CD4-positive, alpha-beta T cell (primary cell): ENCODE measurements at places on chromosomes 1 and 21. TPM values are rescaled to one million over a fixed set of nuclear protein-coding genes. Genes with fewer than 3 reads are reported as not detected.

GRCh38 chr21:42061195-42061985 is 9.7 kb upstream of the UMODL1 start:
- H3K27me3 ChIP-seq = no peaks in the 10 kb centered on the region
- peak overlapping the region; percentile 84 for H3K27ac ChIP-seq
- peak overlapping the region; percentile 79 for H3K4me3 ChIP-seq
- no peaks in the 10 kb centered on the region for H3K36me3 ChIP-seq

DNA sequence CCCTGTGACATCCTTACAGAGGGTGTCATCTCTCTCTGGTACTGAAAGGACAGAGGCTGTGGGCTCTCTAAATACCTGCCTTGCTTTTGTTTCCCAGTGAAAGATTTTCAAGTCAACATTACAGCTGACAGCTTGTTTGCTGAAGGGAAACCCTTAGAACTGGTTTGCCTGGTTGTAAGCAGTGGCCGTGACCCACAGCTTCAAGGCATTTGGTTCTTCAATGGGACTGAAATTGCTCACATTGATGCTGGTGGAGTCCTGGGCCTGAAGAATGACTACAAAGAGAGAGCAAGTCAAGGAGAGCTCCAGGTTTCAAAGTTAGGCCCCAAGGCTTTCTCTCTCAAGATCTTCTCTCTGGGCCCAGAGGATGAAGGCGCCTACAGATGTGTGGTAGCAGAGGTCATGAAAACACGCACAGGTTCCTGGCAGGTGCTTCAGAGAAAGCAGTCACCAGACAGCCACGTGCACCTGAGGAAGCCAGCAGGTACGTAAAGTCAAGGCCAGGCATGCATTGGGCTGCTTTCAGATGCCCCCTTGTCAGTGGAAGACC is 11.8 kb downstream of the CD101 start:
- H3K36me3 ChIP-seq = peaks cover 10% of the 10 kb centered on the region
- no peak overlapping the region for H3K4me3 ChIP-seq
- peaks cover 37% of the 10 kb centered on the region for H3K4me1 ChIP-seq
- no peak for DNase-seq

DNA sequence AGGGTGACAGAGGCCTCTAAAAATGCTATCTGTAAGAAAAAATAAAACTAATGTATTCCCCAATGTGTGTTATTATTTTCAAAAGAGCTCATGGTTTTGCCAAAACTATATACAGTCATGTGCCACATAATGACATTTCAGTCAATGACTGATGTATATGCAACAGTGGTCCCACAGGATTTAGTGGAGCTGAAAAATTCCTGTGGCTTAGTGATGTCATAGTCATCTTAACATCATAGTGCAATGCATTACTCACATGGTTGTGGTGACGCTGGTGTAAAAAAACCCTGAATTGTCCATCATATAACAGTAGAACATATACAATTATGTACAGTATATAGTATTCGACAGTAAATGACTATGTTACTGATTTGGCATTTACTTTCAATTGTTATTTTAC is 172.4 kb downstream of the CACNA1E start:
- no peak overlapping the region for H3K4me3 ChIP-seq
- H3K4me1 ChIP-seq = no peaks in the 10 kb centered on the region
- H3K27me3 ChIP-seq = peaks cover 3% of the 10 kb centered on the region
- no peaks in the 10 kb centered on the region for H3K36me3 ChIP-seq
- no peak for DNase-seq

GRCh38 chr1:113534130-113534817 is 144.0 kb downstream of the MAGI3 start:
- no peaks in the 10 kb centered on the region for H3K27me3 ChIP-seq
- H3K4me3 ChIP-seq = no peak overlapping the region
- no peak for DNase-seq
- H3K4me1 ChIP-seq = no peaks in the 10 kb centered on the region

GRCh38 chr1:209109001-209109785 is 474.3 kb upstream of the CAMK1G start:
- H3K4me1 ChIP-seq = no peaks in the 10 kb centered on the region
- no peak overlapping the region for H3K4me3 ChIP-seq
- DNase-seq = no peak
- no peak overlapping the region for H3K27ac ChIP-seq
- no peaks in the 10 kb centered on the region for H3K27me3 ChIP-seq

- peaks cover 8% of the 10 kb centered on the region for H3K4me1 ChIP-seq
- no peak overlapping the region for H3K4me3 ChIP-seq
- no peak for DNase-seq
- no peak overlapping the region for H3K27ac ChIP-seq
- no peaks in the 10 kb centered on the region for H3K36me3 ChIP-seq
These were observed 10.4 kb downstream of the PGLYRP4 start for GRCh38 chr1:153337980-153338853.

DNA sequence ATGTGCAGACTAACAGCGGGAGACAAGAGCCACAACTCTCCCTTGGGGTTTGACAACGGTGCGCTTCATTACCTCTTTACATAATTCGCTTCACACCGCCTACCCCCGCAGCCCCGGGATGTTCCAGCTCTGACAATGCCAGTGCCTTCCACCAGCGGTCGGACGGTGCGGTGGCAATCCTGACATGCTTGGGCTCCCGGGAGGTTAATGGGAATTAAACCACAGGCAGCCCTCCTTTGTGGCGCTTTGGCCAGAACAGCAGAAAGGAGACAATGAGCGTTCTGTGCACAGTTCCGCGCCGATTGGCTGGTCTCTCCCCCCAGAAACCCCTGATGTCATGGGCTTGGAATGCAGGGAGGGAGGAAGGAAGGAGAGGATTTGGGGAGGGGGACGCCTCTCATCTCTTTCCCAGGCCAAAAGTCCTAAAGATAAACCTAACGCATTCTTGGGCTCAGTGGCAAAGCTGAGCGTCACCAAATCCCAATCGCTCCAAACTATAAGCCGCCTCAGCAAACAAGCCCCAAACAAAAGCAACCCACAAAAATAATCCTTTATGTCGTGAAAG is 1.3 kb downstream of the CNN3 start:
- H3K27ac ChIP-seq = no peak overlapping the region
- no peaks in the 10 kb centered on the region for H3K36me3 ChIP-seq
- H3K4me3 ChIP-seq = peak overlapping the region; percentile 51

GRCh38 chr1:116008656-116009390 is 32.5 kb downstream of the SLC22A15 start:
- peaks cover 11% of the 10 kb centered on the region for H3K4me1 ChIP-seq
- H3K4me3 ChIP-seq = no peak overlapping the region
- no peaks in the 10 kb centered on the region for H3K36me3 ChIP-seq
- H3K27me3 ChIP-seq = no peaks in the 10 kb centered on the region

- H3K4me1 ChIP-seq = no peaks in the 10 kb centered on the region
- DNase-seq = no peak
- H3K27me3 ChIP-seq = no peaks in the 10 kb centered on the region
- H3K36me3 ChIP-seq = no peaks in the 10 kb centered on the region
- H3K4me3 ChIP-seq = no peak overlapping the region
- no peak overlapping the region for H3K27ac ChIP-seq
These were observed 17.4 kb upstream of the LRRC3 start for GRCh38 chr21:44437696-44438431.

- no peak overlapping the region for H3K4me3 ChIP-seq
- peaks cover 59% of the 10 kb centered on the region for H3K36me3 ChIP-seq
- no peaks in the 10 kb centered on the region for H3K4me1 ChIP-seq
- no peak overlapping the region for H3K27ac ChIP-seq
- no peaks in the 10 kb centered on the region for H3K27me3 ChIP-seq
These were observed 65.2 kb upstream of the DIP2A start for GRCh38 chr21:46393451-46393940.

DNA sequence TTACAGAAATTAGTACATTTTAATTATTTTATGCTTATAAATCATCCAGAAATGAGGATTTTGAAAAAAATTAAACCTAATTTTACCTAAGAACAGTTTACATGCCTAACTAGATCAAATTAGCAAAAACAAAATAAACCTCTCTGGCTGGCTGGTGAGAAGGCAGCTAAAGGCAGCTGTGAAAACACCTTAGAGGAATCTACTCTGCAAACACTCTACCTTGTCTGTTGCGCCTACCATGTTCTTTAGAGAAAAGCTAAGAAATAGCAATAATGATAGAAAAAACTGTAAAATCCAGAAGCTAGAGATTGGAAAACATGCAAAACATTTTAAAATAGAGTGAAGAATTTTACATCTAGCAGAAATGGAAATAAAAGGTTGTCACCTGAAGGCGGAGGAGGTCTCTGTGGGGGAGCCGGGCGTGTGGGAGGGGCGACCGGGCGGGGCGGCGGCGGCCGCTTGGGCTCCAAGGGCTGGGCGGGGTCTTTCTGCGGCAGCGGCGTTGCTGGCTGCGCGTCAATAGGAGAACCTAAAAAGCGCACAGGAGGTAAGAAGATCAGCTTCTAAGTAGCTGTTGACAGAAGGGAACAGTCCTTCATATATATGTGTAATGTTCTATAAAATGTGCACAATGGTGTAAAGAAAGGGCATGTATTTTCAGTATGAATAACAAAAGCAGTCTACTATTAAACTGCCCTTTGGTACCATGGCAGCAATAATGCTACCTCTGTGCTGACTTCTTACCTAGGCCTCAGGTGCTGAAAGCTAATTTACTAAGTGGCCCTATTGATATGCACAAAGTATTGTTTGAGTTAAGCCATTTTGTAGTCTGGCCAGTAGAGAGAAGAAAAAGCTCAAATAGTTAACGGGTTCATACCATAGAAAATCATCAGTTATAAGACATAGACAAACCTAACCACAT is 33.3 kb upstream of the CFAP298 start:
- peaks cover 73% of the 10 kb centered on the region for H3K36me3 ChIP-seq
- H3K27ac ChIP-seq = no peak overlapping the region
- no peak overlapping the region for H3K4me3 ChIP-seq
- DNase-seq = no peak
- no peaks in the 10 kb centered on the region for H3K27me3 ChIP-seq

TTF2 gene
- total RNA-seq = 35.4 TPM

ANKRD65 gene
- total RNA-seq = not detected

FAM43B gene
- total RNA-seq = not detected
